ENCODE measurements at places on chromosomes 1 and 21. TPM values are rescaled to one million over a fixed set of nuclear protein-coding genes. Genes with fewer than 3 reads are reported as not detected.

- no peak for DNase-seq
Observed at GRCh38 chr1:62682531-62682930, 5.7 kb downstream of the DOCK7 start.

DNA sequence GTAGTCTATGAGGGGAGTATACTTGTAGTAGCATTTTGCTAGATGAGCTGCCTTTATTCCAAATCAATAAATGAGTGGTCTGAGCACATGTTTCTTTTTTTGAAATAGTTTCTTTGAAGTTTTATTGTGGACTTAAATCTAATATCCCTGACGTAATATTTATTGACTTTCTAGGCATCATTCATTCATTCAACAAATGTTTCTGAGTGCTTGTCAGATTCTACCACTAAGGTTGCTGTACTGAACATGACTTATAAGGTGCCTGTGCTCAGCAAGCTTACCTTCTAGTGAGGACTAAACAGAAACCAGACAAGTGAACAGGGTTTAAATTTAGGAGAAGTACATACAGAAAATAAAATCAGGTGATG, 68.4 kb downstream of the POU2F1 start:
- DNase-seq, result no peak

DNA sequence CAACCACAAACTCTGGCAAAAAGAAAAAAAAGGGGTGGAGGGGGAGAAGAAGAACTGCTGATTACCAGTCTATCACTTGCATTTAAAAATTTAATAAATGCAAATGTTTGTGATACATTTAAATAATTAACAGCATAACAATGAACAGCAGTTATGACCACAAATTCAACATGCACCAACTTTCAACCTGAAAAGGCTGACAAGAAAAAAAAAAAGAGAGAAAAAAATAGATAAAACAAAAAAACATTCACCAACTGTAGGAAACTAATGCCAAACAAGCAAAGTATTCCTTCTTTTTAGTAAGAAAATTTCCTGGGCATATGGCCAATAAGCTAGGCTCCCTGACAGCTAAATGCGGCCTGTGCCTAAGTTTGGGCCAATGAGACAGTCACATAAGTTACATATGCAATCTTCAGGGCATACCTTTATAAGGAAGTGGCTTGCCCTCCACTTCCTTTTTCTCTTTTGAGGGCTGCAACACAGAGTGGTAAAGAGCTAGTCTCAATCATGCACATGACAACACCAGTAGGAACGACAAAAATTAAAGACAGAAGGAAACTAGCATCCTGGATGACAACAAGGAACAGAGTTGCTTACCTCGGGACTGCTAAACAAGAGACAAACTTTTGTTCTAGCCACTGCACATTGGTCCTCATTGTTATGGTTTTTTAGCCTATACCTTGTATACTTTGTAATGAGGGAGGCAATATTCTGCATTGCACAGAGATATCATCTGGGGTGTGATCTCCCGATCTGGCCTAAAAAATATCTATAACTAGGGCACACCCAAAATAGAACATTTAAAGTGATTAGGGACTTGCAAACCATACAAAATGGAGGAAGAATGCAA, 24.2 kb upstream of the PHTF1 start:
- no peak for DNase-seq

DNA sequence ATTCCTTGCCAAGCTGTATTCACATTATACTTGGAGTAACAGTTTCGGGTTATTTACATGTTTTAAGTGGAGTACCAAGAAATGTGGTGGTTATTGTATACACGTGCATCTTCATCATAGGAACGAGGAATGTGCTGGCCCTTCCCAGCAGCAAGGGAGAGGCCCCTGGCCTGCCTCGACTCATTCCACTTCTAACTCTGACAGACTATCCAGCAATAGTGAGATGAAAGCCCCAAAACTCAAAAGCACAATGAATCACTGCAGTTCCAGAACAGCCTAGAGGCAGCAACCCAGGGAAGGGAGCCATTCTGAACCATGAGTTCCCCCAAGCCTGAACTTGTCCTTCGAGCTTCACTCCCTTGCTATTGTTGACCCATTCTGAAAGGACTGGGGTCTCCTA, 23.1 kb downstream of the FAM89A start:
- no peak for DNase-seq

GRCh38 chr1:214967865-214968575, 114.5 kb upstream of the KCNK2 start:
- no peak for DNase-seq

GRCh38 chr21:41778930-41779600, 12.2 kb upstream of the RIPK4 start:
- no peak for DNase-seq

Gene SYNC
- total RNA-seq, result 18.2 TPM

Gene KIF17
- total RNA-seq, result 1.5 TPM
